ENCODE measurements at places on chromosomes 2 and 18. TPM values are rescaled to one million over a fixed set of nuclear protein-coding genes. Genes with fewer than 3 reads are reported as not detected.

DNA sequence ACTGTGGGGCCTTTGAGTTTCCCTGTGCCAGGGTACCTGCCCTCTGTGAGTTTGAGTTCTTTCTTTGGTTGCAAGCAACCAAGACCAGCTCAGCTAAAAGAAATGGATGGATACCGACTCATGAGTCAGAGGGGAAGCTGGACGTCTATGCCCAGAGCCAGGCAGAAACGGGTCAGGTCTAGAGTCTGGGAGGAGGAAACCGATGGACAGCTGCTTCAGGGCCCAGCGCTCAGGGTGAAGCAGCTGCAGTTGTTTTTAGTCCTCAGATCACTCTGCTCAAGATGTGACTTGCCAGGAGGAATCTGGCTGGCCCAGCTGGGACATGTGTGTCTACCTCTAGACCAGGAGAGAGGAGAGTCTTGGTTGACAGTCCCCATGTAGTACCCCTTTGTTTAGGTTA lies 10.1 kb upstream of the TYMS start:
- DNase-seq, result no peak

The NT5C1B gene
- total RNA-seq, result not detected

- no peak for DNase-seq
Measured at GRCh38 chr2:190158798-190159434, 96.4 kb upstream of the MSTN start.

DNA sequence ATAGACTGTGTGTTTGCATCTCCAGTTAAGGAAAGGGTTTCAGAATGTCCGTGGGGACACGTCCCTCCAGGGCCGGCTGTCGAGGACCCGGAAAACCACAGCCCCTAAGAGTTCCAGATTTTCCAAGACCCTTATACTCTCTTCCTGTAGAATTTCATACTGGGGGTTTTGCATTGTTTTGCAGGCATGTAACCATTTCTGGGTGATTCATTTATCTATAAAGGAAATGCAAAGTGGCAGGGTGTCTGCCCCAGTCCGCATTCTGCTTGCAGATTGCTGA lies 8.5 kb downstream of the SP9 start:
- DNase-seq, result no peak

DNA sequence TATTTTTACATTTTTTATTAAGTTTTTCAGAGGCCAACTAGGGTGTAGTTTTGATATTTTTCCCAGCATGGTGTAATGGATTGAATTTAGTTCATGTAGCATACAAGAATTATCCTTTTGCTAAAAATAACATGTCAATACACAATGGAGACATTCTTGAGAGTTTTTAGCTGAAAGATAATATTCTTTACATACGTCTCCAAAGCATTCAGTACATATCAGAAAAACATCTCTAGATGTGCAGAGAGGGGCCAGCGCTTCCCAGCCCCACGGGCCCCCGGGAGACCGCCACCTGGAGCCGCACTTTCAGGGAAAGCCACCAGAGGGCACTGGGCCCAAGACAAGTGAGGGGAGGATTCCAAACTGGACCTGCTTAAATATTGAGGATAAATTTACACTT lies 499.4 kb downstream of the GALR1 start:
- DNase-seq, result no peak

- no peak for DNase-seq
Measured at GRCh38 chr2:136051725-136052048, 66.3 kb upstream of the DARS1 start.

GRCh38 chr2:143159486-143159840 lies 30.2 kb downstream of the ARHGAP15 start:
- DNase-seq, result no peak

The FIGN gene
- total RNA-seq, result 0.16 TPM

The ARHGEF4 gene
- 0.89 TPM for total RNA-seq

- peak; percentile 94 for DNase-seq
Measured at GRCh38 chr2:20577495-20578235, 73.2 kb downstream of the HS1BP3 start.

The ATP6V1C2 gene
- total RNA-seq, result not detected

- no peak for DNase-seq
Measured at GRCh38 chr2:224997802-224998201, 44.5 kb downstream of the DOCK10 start.

The ANTXR1 gene
- 48.6 TPM for total RNA-seq

DNA sequence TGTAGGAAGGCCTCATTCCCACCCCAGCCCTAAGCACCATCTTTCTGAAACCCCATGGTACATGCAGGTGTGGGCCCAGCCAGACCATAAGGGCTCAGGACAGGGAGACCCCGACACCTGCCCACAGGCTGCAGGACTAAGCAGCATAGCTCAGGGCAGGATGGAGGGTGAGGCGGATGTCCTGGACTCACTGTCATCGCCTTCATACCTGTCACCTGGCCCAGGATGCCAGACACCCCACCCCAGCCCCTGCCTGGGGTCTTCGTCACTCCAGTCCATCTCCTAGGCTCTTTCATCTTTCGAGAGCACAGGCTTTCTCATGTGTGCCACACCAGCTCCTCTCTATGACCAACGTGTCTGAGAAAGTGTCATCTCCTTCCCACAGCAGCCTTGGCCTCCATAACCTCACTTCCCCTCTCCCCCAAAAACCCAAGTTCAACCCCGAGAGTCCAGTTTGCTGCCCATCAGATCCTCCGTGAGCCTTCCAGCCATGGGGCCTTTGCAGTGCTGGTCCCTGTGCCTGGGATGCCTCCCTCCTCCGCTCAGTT lies 71.5 kb downstream of the EMX1 start:
- DNase-seq, result no peak

- no peak for DNase-seq
Measured at GRCh38 chr2:156490466-156490840, 54.3 kb downstream of the GPD2 start.

DNA sequence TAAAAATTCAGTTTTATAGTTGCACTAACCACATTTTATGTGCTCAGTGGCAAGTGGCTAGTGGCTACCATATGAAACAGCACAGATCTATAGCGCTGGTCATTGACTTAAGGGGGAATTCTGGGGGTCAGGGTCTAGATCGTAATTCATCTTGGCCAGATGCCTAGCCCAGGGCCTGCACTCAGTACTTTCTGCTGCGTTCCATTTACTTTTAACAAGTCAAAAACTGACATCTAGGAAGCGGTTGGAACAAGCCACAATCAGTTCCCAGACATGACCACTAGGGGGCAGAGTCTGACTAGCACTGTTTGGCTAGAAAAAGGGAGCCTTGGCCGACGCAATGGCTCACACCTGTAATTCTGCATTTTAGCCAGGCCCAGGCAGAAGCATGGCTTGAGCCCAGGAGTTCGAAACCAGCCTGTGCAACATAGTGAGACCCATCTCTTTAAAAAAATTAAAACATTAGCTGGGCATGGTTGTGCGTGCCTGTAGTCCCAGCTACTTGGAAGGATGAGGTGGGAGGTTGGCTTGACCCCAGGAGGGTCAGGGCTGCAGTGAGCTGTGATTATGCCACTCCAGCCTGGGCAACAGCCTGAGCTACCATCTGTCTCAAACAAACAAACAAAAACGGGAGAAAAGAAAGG lies 9.0 kb upstream of the TMBIM1 start:
- DNase-seq, result peak; percentile 61

DNA sequence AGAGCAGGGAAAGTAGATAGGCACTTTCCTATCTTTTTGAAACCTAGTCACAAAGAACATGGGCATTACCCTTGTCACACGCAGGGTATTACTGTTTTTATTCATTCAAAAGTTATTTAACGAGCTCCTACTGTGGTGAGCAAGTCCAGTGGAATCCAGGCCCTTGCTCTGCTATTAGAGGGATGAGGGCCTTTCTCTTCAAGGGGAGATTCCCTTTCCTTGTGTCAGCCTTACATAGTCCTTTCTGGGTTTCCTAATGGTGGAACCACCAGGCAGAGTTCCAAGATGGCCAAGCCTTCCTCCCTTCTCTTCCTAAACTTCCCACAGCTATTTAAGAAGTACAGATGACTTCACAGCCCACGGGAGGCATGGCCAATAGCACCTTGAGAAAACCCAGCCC lies 64.6 kb downstream of the SPTBN1 start:
- DNase-seq, result peak; percentile 71

DNA sequence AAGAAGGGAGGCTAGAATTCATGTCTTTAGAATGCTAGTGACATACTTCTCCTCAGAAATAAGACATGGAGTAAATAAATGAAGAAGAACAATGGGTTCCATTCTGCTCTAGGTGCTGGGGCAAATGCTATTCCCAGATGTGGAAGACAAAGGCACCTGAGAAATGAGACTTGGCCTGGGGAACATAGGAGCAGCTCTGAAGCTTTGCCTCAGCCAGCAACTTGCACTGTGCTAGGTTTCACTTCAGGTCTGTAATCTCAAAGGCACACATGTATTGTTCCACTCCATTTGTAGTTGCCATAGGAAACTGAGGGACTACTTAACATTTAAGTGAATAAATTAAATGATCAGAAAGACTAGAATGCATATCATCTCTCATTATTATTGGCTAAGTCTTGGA lies 538.9 kb upstream of the REG3G start:
- no peak for DNase-seq

The MC4R gene
- not detected for total RNA-seq

DNA sequence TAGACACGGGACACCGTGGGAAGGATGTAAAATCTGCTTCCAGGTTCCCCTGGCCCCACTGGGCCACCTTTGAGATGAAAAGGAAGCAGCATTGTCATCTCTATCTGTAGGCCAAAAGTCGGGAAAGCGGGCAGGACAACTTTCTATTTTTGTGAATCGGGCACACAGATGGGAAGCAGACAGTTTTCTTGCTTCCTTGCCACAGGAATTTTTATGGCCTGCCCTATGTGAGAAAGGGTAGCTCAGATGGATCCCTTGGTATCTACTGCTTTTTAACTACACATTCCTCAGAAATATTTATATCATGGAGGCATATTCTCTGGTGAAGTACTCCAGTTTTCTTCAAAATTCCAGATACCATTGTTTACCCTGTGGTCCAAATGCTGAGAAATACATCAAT lies 735.5 kb downstream of the CBLN2 start:
- no peak for DNase-seq

The CD28 gene
- 0.10 TPM for total RNA-seq

DNA sequence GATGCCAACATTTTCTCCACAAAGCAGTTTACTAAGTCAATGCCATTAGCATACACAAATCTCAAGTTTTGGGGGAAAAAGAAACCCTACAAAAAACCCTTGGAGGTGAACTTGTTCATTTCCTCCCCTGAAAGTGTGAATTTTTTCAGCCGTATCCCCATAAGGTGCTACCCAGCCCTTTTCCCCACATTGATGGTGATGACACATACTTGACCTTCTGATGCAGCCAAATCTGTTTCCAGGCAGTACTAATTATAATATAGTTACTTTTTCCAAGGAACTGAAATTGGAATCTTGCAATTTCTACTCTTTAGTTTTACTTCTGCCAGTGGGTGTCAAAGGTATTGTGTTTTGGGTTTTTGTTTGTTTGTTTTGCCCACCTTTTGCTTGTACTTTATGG lies 474.5 kb downstream of the TGIF1 start:
- no peak for DNase-seq

The DLX1 gene
- total RNA-seq, result 5.7 TPM

The IWS1 gene
- total RNA-seq, result 29.0 TPM

DNA sequence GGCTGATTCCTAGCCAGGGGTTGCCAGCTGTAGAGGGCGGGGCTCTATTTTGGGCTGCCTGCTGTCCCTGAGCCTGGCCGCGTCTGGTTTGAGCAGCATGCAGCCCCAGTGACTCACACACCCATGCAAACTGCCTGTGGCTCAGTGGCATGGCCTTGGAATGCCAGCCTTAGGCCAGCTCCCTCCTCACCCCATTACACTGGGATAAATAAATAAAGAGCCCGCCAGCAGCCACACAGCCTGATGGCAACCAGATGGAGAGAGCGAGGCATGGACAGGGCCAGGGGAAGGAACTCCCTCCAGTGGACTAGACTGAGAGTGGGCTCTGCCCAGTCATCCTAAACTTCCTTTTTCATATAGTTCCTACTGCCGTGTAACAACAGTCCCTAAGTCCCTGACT lies 18.3 kb downstream of the NHEJ1 start:
- peak; percentile 98 for DNase-seq

DNA sequence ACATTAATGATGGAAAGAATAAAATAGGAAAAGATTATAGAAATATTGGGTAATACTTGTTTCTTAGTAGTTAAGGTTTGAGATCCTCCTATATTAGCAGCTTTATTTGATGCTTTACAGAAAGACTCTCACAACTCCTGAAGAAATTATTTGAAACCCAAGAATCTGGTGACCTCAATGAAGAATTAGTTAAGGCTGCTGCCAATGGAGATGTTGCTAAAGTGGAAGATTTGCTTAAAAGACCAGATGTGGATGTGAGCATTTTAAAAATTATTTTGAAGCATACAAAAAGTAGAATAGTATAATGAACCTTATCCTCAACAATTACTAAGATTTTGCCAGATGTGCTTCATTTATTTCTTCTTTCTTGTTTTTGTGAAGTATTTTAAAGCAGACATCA lies 59.1 kb downstream of the MIB1 start:
- DNase-seq, result no peak

The ICOS gene
- total RNA-seq, result not detected

GRCh38 chr2:602571-603359 lies 74.4 kb downstream of the TMEM18 start:
- peak; percentile 28 for DNase-seq

The RAX gene
- not detected for total RNA-seq

- DNase-seq, result no peak
Measured at GRCh38 chr2:45344502-45344901, 266.6 kb downstream of the SRBD1 start.

The TUBA4B gene
- total RNA-seq, result not detected

- DNase-seq, result peak; percentile 60
Measured at GRCh38 chr2:40244675-40245074, 207.2 kb downstream of the SLC8A1 start.

GRCh38 chr18:48636436-48636835 lies 97.6 kb downstream of the CTIF start:
- DNase-seq, result no peak

DNA sequence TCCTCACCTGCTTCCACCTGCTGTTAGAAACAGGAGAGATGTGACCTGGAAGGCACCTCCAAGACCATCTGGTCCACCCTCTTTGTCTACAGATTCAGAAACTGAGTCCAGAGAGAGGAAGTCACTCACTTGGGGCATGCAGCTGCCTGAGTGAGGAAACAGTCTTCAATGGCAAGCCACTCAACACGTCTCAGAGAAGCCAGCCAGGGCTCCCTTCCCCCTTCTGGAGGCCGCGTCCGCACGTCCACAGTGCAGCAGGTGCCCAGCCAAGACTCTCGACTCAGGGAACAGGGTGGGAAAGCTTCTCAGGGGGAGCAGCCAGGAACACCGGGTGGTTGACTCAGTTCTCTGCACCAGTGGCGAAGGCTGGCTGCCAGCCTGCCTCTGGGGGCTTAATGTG lies 201.7 kb downstream of the BCL11A start:
- no peak for DNase-seq

DNA sequence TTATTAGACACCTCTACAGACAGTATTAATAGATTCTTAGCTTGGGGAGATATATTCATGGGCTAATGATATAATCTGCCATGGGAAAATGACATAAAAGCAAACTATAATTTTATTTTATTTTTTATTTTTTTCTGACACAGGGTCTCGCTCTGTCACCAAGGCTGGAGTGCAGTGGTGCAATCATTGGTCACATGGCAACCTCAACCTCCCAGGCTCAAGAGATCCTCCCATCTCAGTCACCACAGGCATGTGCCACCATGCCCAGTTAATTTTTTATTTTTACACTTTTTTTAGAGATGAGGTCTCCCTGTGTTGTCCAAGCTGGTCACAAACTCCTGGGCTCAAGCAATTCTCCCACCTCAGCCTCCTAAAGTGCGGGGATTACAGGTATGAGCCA lies 39.3 kb downstream of the RTN4 start:
- DNase-seq, result no peak

GRCh38 chr2:203914546-203915182 lies 21.9 kb upstream of the ICOS start:
- no peak for DNase-seq

The TNFRSF11A gene
- total RNA-seq, result 7.0 TPM

GRCh38 chr18:57909620-57910019 lies 106.5 kb upstream of the ATP8B1 start:
- DNase-seq, result peak; percentile 15

Measured in MG63 (cell line).